ENCODE measurements at places on chromosomes 4 and X.

DNA sequence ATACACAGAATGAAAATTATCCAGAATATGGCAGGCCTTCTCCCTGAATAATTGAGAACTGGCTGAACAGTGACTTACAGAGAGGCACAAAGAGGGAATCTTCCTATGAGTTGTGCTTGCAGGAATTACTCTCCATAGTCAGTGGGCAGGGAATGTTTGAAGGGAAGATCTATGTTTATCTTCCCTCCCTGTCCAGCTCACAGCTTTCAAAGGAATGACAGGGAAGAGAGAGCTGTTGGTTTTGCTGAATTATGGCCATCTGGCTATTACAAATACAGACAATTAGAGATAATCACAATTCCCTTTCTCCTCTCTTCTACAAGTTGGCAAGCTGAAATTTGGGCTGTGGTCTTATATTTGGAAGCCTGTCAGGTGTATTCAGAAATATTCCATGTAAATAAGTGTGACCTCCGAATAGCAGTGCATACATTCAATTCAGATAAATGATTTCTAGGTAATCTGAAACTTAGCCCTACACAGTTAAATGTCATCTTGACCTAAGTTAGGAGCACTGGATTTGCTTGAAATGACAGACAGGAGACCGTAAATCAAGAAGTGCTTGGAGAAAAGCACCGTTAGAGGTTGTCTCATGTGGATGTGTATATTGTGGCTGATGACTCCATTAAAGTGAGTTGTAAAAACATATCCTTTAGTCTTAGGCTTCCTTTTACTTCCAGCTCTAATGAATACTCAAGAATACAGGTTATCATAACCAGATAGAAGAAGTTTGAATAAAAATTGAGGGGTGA lies 136.8 kb downstream of the C4orf33 start:
- H3K4me1 ChIP-seq, result no peaks in the 10 kb centered on the region
- H3K4me3 ChIP-seq, result no peak overlapping the region
- H3K27ac ChIP-seq, result no peak overlapping the region
- H3K36me3 ChIP-seq, result no peaks in the 10 kb centered on the region

- peaks cover 84% of the 10 kb centered on the region for H3K36me3 ChIP-seq
- no peak for DNase-seq
- no peak overlapping the region for H3K4me3 ChIP-seq
- no peaks in the 10 kb centered on the region for H3K27me3 ChIP-seq
- peaks cover 9% of the 10 kb centered on the region for H3K4me1 ChIP-seq
Measured at GRCh38 chr4:17587094-17587822, 10.3 kb downstream of the LAP3 start.

- H3K36me3 ChIP-seq, result no peaks in the 10 kb centered on the region
- no peak for DNase-seq
Measured at GRCh38 chr4:97493815-97494518, 649.3 kb downstream of the STPG2 start.

GRCh38 chrX:23548164-23548563 lies 119.1 kb upstream of the PRDX4 start:
- no peaks in the 10 kb centered on the region for H3K4me1 ChIP-seq
- H3K27me3 ChIP-seq, result no peaks in the 10 kb centered on the region
- no peak overlapping the region for H3K4me3 ChIP-seq

- no peak overlapping the region for H3K4me3 ChIP-seq
- H3K27ac ChIP-seq, result no peak overlapping the region
- H3K4me1 ChIP-seq, result no peaks in the 10 kb centered on the region
Measured at GRCh38 chrX:38992441-38993096, 191.3 kb downstream of the MID1IP1 start.

- no peaks in the 10 kb centered on the region for H3K36me3 ChIP-seq
- H3K4me3 ChIP-seq, result no peak overlapping the region
- no peak overlapping the region for H3K27ac ChIP-seq
- H3K4me1 ChIP-seq, result no peaks in the 10 kb centered on the region
Measured at GRCh38 chr4:174037631-174038030, 245.8 kb downstream of the FBXO8 start.

DNA sequence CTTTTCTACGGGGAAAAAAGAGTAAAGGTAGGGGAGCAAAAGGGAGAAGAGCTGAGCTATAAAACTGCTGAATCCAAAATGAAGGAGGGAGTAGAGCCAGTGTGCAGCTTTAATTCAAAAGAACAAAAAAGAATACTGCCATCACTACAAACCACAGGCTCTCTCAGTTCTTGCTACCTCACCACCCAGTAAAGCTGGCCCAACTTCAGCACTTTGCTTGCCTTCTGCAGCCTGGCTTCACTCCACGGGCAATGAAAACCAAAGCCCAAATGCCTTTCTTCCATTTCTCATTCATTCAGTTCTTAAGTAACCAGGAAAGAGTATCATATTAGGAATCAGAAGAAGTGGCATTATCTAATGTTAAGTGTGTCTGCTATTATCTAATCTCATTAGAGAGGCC lies 376.8 kb downstream of the BCOR start:
- H3K27ac ChIP-seq, result no peak overlapping the region
- DNase-seq, result no peak
- H3K4me3 ChIP-seq, result no peak overlapping the region
- peaks cover 6% of the 10 kb centered on the region for H3K27me3 ChIP-seq
- no peaks in the 10 kb centered on the region for H3K36me3 ChIP-seq

DNA sequence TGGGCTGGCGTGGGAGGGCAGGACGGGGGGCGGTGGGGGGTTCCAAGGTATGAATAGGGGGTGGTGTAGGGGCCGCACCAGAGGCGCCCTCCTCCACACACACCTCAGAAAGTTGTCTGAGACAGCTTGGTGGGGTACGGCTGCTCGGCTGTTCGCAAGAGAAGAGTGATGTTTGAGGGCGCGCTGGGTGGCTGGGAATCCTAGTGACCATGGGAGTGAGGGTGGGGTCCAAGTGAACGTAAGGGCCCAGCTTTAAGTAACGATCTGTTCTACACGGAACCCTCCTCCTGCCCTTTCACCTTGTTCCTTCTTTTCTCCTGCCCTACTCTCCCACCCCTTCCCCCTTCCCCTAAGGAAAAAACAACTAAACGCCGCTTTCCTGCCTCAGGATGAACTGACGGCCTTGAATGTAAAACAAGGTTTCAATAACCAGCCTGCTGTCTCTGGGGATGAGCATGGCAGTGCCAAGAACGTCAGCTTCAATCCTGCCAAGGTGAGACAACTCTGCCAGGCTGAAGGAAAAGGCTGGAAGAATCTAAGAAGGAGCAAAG lies 664 bp downstream of the MED12 start:
- no peak for DNase-seq
- peaks cover 13% of the 10 kb centered on the region for H3K4me1 ChIP-seq
- peak overlapping the region; percentile 85 for H3K4me3 ChIP-seq
- H3K27me3 ChIP-seq, result no peaks in the 10 kb centered on the region

DNA sequence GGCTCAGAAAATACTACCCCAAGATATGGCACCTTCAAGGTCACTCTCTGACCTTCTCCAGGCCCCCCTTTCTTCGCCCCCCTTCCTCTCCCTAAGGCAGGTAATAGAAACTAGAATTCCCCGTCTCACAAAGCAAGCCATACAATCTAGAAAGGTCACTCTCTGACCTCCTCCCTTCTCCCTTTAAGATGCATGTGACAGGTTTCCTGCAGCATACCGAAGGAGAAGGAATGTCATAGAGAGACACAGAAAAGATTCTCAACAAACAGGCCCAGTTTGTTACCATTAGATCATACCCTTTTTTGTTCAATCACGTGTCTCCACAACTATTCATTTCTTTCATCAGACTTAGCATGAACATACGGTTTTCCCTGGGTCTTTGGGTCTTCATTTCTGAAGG lies 51.2 kb upstream of the RBMXL3 start:
- DNase-seq, result no peak
- no peaks in the 10 kb centered on the region for H3K27me3 ChIP-seq
- H3K36me3 ChIP-seq, result no peaks in the 10 kb centered on the region
- H3K4me1 ChIP-seq, result no peaks in the 10 kb centered on the region

DNA sequence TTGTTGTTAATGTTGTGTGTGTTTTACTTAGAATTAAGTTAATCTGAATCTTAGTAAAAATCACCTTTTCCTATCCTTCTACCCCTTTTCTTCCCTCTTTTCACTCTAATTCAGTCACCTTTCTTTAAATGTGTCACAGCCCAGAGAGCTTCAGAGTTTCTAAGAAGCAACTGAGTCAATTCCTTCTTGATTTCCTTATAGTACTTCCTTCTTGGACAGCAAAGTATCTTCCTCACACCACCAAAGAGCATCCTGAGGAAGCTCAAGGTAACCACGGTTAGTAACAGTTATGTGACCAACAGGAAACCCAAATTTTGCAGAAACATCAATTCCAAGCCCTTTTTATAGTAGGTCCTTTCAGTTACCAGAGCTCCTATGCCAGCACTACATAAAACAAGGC lies 243.2 kb upstream of the BMP3 start:
- peaks cover 2% of the 10 kb centered on the region for H3K4me1 ChIP-seq
- DNase-seq, result no peak
- H3K27ac ChIP-seq, result no peak overlapping the region
- no peak overlapping the region for H3K4me3 ChIP-seq
- H3K27me3 ChIP-seq, result no peaks in the 10 kb centered on the region

DNA sequence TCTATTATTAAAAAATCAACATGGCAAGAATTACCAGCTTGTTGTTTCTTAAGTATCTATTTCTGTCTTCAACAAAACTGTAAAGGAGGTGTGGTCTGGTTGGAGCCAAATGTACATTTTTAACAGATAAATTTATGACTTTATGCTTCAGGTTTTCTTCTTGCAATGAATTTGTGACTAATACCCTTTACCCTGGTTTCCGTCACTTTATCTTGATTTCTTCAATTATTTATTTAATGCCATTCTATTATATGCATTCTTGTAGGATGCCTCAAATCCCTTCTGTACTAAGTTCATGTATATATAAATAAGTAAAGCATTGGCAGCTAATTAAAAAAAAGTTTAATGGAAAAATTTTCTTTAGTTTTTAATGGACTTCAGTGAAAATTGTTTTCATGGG lies 41.5 kb upstream of the ANXA3 start:
- no peak overlapping the region for H3K27ac ChIP-seq
- H3K27me3 ChIP-seq, result peaks cover 9% of the 10 kb centered on the region
- H3K4me1 ChIP-seq, result no peaks in the 10 kb centered on the region
- DNase-seq, result no peak
- H3K36me3 ChIP-seq, result no peaks in the 10 kb centered on the region

DNA sequence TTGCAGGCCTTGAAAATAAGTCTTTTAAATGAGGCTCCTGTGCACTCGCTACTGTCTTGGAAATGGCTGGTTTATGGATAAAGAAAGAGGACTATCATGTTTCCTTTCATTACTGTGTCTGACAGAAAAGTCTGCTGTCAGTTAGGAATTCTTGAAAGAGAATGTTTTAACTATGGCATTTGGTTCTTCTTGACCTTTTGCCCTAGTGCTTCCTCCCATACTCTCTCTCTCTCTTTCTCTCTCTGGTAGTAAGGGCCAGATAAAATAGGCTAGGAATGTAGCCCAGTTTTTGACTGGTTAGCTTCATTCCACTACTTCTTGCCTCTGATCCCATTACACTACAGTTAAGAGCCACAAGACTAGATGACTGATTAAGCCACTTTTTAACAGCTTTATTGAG lies 29.8 kb downstream of the YY2 start:
- H3K4me3 ChIP-seq, result no peak overlapping the region
- H3K27ac ChIP-seq, result no peak overlapping the region
- H3K4me1 ChIP-seq, result no peaks in the 10 kb centered on the region

DNA sequence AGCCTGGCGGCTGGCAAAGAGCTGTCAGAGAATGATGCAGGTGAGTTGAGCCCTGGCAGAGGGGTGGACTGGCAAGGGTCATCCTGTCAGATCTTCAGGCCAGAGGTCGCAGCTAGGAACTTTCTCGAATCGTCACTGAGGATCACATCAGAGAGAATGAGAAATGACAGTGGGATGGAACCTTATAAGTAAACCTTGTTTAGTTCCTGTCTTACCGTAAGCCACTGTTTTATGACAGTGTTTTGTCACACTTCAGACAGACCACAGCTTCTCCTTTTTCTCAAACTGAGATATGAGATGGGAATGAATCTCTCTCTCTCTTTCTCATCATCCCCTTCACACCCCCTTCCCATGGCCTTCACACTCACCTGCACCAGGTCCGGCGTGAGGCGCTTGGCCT lies 9.3 kb downstream of the DIPK2B start:
- no peak for DNase-seq
- peak overlapping the region; percentile 77 for H3K27ac ChIP-seq
- H3K27me3 ChIP-seq, result no peaks in the 10 kb centered on the region
- no peaks in the 10 kb centered on the region for H3K36me3 ChIP-seq

DNA sequence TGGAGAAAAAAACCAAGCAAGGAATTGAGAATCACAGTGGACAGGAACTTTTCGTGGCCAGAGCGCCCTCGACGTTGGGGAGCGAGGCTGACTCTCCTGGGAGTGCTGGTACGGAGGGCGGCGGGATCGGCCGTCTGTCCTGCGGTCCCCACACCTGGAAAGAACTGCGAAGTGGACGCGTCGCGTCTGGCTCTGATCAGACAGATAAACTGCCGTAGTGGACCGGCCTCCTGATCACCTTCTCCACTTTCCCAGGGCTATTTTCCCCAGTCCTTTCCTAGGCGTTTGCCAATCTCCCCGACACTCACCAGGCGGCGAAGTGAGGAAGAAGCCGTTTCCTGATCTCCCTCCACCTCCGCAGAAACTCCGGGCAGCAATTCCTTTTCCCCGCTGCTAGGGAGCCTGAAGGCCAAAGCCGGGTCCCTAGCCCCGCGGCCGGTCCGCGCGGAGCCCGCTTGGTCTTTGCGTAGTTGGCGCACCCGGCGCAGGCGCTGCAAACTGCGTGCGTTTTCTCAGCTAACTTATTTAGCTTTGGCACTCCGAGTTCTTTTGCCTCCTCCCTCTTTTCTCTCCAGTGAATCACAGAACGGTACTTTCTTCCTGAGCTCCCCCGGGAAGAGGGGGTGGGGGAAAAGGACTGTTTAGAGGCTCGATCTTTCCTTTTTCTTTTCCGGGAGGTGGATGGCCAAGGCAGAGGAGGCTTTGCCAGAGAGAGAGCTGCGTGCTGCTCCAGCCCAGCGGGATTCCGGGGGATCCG lies at the start of gene ARSJ:
Gene ARSJ (minus strand): TSS at position 500 of the 757 bp plus-strand sequence. CDS start 813 bp downstream, outside the sequence.
- H3K27ac ChIP-seq, result no peak within 1 kb of the TSS
- H3K4me1 ChIP-seq, result peaks cover 13% of the 10 kb centered on the region
- DNase-seq, result no peak
- H3K36me3 ChIP-seq, result no peaks in the 10 kb centered on the region
- peaks cover 51% of the 10 kb centered on the region for H3K27me3 ChIP-seq

- H3K36me3 ChIP-seq, result peaks cover 2% of the 10 kb centered on the region
- H3K4me3 ChIP-seq, result no peak overlapping the region
- no peaks in the 10 kb centered on the region for H3K27me3 ChIP-seq
- no peak for DNase-seq
Measured at GRCh38 chr4:94507708-94508107, 56.0 kb downstream of the PDLIM5 start.

- no peaks in the 10 kb centered on the region for H3K4me1 ChIP-seq
- no peak for DNase-seq
- no peaks in the 10 kb centered on the region for H3K36me3 ChIP-seq
- no peak overlapping the region for H3K27ac ChIP-seq
Measured at GRCh38 chr4:79862821-79863220, 210.2 kb downstream of the ANTXR2 start.

DNA sequence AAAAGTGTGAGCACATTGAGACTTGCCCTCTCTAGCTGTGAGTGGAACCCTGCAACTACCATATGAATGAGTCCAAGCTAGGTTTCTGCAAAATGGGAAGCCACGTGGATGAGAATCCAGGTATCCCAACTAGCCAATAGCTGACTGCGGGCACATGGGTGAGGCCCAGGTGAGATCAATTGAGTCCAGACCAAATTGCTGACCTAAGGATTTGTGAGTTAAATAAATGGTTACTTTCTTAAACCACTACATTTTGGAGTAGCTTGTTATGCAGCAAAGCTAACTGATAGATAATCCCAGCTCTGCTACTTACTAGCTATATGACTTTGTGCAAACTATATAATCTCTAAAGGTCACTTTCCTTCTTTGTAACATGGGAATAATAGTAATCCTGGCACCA lies 150.3 kb upstream of the LCORL start:
- no peak for DNase-seq
- H3K4me3 ChIP-seq, result no peak overlapping the region
- H3K27me3 ChIP-seq, result no peaks in the 10 kb centered on the region
- no peaks in the 10 kb centered on the region for H3K4me1 ChIP-seq
- no peaks in the 10 kb centered on the region for H3K36me3 ChIP-seq
